Heart right ventricle (tissue), 16 donors: ENCODE measurements at places on chromosomes 2 and 18. TPM values are rescaled to one million over a fixed set of nuclear protein-coding genes. Genes with fewer than 3 reads are reported as not detected.

SPP2 gene
- not detected for total RNA-seq

SOX11 gene
- total RNA-seq = 1.9 TPM

RAB6C gene
- total RNA-seq = not detected

LCT gene
- total RNA-seq = not detected

SKA1 gene
- 1.9 TPM for total RNA-seq

FAP gene
- total RNA-seq = 1.7 TPM

CNGA3 gene
- total RNA-seq = not detected

PCARE gene
- 3.3 TPM for total RNA-seq

SLC19A3 gene
- 2.0 TPM for total RNA-seq

DNA sequence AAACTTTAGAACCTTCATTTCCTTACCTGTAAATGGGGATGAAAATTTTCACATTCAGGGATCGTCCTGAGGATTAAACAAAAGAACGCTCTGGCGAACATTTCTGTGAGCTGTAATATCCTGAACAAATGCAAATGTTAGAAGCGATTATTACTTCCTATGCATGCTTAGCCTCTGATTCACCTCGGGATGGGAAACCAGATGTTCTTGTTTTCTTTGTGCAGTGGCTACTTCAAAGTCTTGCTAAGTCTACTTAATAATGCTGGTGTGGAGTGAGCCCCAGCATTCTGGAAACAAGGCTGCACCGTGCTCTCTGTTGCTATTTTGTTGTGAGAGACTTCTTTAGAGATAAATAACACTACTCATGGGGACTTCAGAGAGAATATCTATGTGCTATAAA lies 119.1 kb upstream of the PELI1 start:
- DNase-seq = no peak

- DNase-seq = no peak
Measured at GRCh38 chr18:67549946-67550345, 33.4 kb upstream of the DSEL start.

DNA sequence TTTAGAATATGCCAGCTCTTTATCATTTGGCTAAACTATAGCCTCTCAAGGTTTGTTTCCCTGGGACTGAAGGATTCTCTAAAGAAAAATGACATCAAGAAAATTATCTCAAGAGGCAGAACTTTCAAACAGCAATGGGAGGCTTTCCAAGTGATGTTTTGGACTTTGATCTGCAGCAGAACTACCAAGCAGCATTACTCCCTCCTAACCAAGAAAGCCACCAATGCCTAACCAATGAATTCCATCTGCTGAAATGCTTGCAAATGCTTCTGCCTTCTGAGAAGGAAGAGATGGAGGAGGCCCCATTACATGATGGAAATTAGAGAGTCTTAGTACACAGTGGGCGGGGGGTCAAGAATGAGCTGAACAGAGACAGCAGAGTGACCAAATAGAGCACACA lies 95.1 kb upstream of the SLC35G4 start:
- no peak for DNase-seq

DNA sequence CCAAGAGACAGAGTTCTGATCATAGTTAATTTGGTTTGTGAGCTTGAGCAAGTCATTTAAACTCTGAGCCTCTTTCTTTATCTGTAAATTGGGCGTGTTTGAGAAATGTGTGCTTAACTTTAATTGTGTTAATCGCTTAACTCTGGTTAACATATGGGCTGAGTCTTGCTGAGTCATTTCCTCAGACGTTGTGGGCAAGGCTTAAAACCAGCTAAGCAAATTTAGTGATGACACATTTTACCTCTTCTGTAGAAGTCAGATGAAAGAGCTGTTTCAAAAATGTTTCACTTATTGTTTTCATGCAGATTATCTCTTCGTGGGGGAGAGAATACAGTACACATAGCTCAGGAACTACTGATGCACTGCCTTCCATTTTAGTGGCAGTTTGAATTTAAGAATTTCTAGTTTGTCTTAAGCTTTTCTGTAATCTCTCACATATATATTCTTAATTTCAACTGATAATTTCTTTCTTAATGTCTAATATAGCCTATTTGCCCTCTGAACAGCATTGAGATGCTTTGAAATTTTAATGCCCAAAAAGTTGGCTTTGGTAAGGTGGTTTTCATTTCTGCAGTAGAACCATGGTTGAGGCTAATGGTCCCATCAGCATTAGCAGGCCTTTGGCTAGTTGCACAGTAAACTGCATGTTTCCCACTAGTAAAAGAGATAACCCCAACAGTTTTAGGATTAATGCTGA lies 34.9 kb downstream of the RAB10 start:
- no peak for DNase-seq

- DNase-seq = no peak
Measured at GRCh38 chr2:67548317-67549201, 151.4 kb downstream of the ETAA1 start.

DNA sequence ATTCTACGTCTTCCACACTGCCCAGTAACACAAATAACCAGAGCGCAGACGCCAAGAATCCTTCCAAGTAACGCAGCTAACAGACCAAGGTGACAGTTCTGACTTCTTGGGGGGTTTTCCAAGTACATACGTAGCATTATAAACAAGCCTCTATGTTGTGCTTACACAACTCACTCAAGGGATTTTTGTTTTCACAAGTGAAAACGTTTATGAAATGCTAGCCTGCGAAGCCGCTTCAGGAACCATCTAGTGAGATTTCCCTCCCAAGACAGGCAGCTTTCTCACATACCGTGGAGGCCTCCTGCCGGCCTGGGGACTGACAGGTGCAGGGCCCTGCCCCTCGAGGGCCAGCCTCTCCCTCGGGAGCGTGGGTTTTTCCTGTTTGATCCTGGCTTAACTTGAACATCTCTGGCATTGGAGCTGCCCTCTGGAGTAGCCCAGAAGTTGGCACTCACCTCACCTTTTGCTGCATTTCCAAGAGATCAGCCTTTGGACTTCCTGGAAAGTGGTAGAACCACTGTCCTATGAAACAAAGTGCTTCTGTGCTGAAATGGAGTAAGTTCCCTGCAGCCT lies 151.1 kb downstream of the MBP start:
- DNase-seq = no peak

- DNase-seq = no peak
Measured at GRCh38 chr2:12495247-12495868, 221.4 kb upstream of the TRIB2 start.

DNA sequence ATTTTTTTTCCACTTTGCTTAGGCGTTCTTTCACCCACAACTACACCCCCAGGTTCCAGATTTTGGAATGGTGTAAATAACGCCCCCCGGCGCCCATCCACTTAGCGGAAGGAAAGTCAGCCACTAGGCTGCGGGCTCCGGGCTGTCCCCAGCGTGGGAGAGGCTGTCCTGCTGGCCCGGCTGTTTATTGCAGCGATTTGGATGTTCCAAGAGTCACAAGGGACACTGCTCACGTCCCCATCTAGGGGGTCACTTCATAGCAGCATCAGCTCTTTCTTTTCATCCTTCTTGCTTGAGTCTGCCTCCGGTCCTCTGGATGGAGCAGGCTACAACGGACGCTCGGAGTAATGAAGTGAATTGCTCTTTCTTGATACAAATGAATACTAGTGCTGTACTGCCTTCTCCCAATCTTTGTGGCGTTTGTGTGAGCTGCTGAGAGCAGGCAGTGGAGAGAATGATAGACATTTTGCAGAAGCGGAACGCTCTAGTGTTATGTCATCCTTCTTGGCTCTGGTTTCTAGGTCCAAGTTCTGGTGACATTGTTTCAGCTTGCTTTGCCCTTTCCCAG lies 50.7 kb upstream of the PAIP2B start:
- DNase-seq = peak; percentile 64

GRCh38 chr2:33215299-33215698 lies 261.1 kb upstream of the RASGRP3 start:
- peak; percentile 63 for DNase-seq

- DNase-seq = no peak
Measured at GRCh38 chr18:72648079-72648478, 103.9 kb upstream of the CBLN2 start.

- no peak for DNase-seq
Measured at GRCh38 chr2:100936972-100937542, 65.0 kb upstream of the RPL31 start.

GRCh38 chr2:216319771-216320170 lies 52.5 kb downstream of the MARCHF4 start:
- DNase-seq = no peak

- DNase-seq = no peak
Measured at GRCh38 chr2:2566396-2567323, 235.6 kb upstream of the MYT1L start.

DNA sequence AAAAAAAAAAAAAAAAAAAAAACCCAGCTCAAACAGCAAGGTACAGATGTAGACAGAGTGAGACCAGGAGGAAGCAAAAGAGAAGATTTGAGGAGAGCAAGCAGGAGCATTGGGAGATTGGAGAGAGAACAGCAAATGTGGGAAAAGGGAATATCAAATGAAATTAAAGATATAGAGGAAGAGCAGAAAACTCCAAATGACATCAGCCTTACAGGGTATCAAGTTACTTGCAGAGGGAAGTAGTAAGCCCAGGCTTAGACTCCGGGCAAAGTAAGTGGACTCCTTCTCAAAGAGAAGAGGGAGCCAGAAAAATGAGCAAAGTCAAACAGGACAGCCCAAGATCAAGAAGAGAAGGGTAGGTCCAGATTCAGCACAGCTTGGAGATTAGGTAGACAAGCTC lies 93.3 kb upstream of the PPP1CB start:
- no peak for DNase-seq

GRCh38 chr2:140063356-140063755 lies 1283.2 kb upstream of the NXPH2 start:
- no peak for DNase-seq

DNA sequence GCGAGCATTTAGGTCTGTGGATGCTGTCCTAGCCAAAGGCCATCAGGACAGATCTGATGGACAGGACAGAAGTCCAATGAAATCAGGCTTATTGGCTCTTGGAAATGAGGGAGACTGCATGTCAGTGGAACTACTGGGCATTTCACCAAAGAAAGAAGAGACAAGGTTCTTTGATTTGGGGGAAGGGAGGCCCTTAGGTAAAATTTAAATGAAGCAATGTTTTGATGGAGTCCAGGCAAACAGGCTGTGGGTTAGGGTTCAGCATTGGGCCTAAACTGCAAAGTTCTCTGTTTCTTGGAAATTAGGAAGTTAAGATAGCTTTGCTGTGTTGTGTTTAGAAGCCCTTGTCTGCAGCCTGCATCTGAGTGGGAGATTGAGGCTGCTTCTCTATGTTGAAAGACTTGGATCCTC lies 31.6 kb upstream of the RNF149 start:
- no peak for DNase-seq
